Stimulated activated CD8-positive, alpha-beta memory T cell treated with anti-CD3 and anti-CD28 coated beads, Interleukin-7, amount 100 ng/mL, for 4 hours (primary cell): ENCODE measurements at places on chromosomes 5 and 9.

- DNase-seq, result no peak
These were observed 37.6 kb downstream of the PAM start for GRCh38 chr5:102792705-102793104.

- no peak for DNase-seq
These were observed 158.8 kb upstream of the SPEF2 start for GRCh38 chr5:35458824-35459207.

DNA sequence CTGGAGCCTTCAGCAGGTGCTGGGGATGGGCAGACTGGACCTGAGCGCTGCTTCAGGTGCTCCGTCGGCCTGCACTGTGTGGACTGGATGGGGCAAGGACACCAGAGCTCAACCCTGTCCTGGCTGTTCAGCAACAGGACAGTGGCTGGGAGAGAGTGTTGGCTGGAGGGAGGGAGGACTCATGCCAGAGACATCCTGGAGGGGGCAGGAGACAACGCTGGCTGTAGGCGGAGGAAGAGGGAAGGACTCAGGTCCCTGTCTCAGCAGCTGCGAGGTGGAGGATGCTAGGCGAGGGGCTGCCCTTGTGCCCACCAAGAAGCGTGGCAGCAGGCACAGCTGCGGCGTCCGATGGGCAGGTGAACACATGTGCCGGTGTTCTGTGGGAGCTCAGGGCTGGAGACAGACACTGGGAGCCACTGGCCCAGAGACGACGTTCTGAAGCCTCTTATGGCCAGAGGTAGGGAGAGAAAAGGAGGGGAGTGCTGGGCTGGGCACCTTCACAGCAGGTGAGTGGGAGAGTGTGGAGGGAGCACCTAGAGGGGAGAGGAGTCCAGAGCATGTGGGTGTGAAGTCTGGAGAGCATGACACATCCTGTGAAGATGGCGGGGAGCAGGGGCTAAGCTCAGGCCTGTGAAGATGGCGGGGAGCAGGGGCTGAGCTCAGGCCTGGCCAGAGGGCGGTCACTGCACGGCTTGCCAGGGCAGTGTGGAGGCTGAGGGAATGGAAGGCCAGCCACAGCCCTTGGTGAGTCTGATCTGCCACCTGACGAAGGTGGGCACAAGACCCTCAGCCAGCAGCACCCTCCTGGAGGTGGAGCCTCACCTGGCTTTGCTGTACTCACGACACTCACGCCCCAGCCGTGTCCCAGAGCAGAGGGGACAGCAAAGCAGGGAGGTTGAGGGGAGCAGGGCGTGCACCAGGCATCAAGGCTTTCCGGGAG, 79.1 kb upstream of the FCN1 start:
- DNase-seq, result no peak

- DNase-seq, result no peak
These were observed 12.4 kb upstream of the SIL1 start for GRCh38 chr5:139210585-139210984.

- DNase-seq, result no peak
These were observed 83.5 kb upstream of the MINAR2 start for GRCh38 chr5:129664336-129664937.
